T-helper 1 cell (primary cell): ENCODE measurements at places on chromosomes 5 and 9.

- DNase-seq, result no peak
Observed at GRCh38 chr5:84623019-84623418, 238.3 kb upstream of the EDIL3 start.

DNA sequence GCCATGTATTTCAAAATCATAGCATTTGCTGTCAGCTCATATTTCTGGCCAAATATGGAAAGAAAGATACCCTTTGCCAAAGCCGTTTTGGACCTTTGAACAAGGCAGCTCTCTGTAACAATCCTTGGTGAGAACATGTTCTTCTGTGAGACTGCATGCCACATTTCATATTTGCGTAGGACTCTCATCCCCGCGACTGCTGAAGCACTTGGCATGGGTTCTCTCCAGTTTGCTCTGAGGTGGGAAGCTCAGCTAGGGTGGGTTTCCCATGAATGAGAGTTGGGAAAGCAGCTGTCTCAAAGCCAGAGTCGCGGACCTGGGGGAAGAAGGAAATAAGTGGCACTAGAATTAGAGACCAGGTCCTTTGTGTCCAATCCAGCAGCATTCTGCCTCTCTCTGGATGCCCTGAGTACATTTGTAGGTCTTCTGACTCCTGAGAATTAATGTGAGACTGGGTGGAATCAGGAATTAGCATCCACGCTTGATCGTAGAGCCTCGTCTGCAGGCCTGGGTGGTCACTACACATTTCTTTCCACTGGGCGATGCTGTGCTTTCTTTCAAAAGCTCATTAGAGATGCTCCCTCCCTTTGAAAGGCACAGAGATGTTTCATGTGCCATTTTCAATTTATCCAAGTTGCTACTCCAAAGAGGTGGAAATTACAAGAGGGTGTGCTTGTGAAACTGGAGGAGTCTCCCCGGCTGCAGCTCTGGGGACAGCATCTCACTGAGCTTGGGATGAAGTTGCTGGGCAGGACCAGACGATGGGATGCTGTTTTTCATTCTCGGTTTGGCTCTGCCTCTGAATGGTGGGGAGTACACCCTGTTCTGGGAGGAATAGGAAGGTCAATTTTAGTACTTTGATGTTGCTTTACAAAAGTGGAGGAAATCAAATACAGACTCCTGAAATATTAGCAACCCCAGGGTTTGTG is 197.2 kb downstream of the GADD45G start:
- no peak for DNase-seq

GRCh38 chr9:7094576-7094975 is 336.8 kb downstream of the KDM4C start:
- DNase-seq, result no peak

DNA sequence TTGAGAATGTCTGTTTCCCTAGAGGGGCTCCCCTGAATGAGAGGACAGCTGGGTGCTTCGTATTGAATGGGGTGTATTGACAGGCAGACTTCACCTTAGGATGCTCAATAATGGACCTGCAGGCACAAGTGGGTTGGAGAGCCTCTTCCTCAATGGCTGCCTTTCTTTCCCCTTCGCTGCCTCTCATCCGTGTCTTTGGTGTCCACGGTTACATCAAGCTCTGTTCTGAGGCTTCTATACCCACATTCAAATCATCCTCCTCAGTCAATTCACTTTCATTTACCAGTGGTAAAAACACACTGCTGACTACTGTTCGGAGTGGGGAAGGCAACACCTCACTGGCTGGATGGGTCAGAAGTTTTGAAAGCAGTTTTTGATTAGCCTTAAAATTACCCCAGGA is 20.6 kb downstream of the LIX1 start:
- no peak for DNase-seq

DNA sequence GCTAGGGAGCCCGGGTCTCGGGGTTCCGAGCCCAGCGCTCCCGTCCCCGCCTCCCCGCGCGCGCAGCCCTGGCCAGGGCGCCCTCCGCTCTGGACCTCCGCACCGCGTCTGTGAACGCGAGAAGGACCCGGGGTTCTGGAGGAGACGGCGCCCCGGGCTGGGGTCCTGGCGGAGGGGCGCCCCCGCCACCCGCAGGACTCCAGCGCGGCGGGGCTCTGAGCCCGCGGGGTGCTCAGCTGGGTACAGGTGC is 431 bp downstream of the TMOD1 start:
- DNase-seq, result no peak

DNA sequence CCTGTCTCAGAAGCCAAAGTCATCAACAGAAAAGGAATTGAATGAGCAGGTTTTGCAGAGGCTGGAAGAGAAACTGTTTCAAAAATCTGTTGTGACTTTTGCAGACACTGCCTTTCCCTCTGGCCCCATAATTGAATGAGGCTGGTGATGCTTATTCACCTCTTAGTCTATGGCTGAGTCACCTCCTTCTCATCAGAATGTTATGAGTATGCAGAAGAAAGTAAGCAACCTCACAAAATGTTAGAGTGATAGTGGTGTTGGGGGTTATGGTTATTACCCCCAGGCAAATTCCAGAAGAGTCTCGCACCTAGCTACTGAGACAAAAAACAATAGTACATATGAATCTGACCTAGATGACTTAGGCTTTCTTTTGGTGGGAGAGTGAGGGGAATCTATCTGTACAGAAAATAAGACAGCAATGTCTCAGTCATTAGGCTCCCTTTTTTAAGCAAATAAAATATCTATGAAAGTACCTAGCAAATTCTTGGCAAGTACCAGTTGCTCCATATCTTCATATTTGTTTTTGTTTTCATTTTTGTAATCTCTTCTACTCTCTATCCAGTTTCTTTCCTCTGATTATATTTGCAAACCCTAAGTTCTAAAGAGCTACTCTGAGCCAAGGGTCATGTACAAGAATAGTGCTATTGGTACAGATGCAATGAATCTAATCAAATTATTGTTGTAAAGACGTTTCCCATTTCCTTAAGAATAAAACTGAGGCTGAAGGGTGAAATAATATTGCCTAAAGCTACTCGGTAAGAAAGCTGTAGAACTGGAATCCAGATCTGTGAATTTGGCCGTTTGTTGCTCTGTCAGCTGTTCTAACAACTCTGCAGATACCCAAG is 498.1 kb upstream of the TNC start:
- no peak for DNase-seq

DNA sequence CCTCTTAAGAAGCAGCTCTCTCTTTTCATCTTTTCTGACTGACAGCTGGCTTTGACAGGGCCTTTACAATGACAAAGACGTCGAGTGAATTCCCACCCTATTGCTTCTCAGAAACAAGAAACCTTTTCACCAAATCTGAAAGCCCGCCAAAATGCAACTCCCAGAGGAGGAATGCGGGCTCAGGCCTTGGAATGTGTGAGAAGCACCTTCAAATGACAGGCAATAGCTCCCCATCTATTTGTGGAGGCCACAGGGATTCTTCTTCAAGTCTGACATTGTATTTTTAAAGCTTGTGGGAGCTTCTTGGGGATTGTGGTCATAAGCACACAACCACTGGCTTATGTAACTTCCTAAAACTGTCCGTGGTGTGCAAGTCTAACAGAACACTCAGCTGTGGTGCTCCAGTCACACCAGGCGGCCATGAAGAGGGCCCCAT is 72.7 kb downstream of the DPYSL3 start:
- DNase-seq, result no peak

- no peak for DNase-seq
Observed at GRCh38 chr5:177468685-177469628, 4.5 kb downstream of the DBN1 start.

- DNase-seq, result no peak
Observed at GRCh38 chr9:34503406-34503805, 19.4 kb downstream of the ENHO start.

DNA sequence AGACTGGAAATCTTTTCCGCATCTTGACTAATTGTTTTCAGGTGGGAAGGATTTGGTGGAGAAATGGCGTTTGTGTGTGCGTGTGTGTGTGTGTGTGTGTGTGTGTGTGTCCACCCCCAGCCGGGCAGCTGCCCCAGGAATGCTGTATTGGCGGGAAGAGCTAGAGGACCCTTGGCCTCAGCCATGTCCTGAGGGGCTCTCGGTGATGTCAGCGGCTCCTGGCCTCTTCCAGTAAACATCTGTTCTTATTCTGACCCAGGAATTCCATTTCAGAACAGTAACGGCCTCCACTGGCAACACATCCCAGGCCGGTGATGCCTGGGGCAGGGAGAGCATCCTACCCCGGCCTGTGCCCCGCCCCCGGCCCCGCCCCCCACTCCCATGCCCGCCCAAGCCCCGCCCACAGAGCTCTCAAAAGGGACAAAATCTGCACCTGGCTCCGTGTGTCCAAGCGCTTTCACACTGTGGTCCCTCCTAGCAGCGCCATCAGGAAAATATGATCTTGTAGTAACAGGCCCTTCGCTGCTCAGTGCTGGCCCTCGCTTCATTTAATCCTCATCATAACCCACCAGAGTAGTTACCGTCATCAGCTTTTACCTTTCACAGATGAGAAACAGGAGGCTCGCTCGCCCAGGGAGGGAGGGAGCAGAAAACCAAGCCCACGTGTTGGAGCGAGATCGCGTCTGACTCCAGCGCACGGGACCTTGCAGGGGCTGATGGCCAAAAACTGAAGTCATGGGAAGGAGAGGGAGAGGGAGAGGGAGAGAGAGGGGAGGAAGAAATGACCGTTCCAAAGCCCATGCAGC is 18.9 kb downstream of the ADAMTS2 start:
- DNase-seq, result no peak

GRCh38 chr5:132381614-132382013 is 12.1 kb downstream of the SLC22A5 start:
- no peak for DNase-seq

GRCh38 chr9:123080444-123080843 is 47.0 kb downstream of the GPR21 start:
- no peak for DNase-seq

DNA sequence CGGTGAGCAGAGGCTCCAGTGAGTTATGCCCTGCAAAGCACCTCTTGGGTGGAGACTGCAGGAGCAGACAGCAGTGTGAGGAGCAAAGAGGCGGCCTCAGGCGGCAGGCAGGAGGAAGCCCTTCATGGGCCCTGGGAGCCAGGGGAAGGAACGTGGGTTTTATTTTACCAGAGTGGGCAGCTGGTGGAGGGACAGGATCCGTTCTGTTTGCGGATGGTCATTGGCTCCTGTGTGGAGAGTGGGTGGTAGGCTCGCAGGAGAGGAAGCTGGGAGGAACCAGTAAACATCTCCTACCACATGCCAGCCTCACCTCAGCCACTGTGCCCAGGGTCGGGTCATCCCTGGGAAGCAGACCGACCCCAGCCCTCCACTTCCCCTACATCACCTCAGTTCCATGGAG is 24.4 kb downstream of the HNRNPH1 start:
- no peak for DNase-seq
